ENCODE measurements at places on chromosomes 7 and 10.

DNA sequence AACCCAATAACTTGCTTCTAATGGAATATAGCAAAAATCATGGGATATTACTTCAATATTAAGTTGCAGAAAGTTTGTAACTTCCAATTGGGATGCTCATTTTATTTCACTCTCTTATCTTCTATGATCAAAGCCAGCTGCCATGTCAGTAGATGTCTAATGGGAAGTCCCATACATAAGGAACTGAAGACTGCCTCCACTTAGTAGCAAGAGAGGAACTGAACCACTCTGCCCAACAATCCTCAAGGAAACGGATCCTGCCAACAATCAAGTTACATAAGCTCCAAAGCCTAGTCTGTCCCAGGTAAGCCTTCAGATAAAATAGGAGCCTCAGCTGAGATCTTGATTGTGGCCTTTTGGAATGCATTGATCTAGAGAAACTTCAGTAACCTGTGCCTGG is 431.5 kb upstream of the PCDH15 start:
- DNase-seq = peak; percentile 2

GRCh38 chr10:74645692-74646091 is 180.7 kb upstream of the KAT6B start:
- no peak for DNase-seq

GRCh38 chr10:99809931-99810615 is 27.6 kb downstream of the ABCC2 start:
- no peak for DNase-seq

DNA sequence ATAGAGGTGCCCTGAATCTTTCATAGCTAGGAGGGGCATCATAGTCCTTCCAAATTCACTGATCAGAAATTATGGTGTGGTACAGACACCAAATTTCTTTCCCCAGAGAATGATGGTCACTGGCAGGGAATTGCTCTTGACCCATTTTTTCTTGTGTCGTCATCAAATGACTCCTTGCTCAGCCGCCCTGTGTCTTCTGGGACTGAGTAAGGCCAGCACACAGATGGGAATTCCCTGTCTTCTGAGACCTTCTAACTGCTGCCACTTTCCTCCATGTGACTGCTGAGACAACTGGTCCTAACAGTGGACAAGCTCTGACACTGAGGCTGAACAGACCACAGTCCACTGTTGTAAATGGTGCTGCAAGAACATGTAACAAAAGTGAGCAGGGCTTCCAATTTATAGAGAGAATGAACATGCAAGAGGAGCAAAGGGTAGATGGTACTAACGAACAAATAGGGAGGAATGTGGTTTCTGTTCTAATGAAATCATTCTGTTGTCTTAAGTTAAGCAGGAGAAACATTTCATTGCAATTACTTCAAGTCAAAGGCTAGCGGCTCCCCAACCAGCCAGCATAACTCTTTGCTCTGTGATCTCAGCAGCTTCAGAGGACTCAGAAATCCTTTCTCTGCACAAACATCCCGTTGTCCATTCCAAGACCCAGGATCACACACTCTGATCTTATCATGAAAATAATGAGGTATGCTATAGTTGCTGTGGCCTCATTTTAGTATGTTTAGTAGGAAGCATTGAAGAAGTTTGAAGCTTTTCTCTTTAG is 235.9 kb upstream of the PRSS1 start:
- DNase-seq = no peak

DNA sequence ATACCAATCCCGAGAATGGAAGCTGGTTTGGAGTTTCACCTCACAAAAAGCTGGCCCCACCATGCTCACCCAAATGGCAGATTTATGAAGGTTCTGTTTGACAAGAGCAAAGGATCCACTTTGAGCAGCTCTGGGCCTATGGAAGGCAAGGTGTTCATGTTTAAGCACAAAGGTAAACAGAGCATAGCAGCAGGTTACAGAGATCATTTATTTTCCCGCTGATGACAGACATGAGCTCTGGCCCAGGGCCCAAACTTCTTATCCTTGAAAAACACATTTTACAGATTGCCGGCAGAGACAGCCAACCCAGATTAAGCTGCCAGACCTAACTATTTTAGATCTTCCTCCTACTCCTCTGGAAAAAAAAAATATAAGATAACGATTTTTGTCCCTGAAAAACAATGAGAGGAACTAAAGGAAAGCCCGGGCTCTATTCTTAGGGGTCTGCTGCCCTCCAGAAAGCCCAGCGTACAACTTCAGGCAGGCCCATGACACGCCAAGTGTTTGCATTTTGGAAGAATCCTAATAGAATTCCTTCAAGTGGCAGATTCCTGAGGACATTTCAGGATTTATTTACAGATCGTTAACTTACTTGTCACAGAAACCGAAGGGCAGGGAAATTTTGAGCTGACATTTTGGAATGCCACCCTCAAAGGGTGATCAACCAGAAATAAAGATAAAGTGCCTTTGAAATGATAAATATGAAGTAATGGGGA is 40.0 kb downstream of the SYPL1 start:
- DNase-seq = no peak

Data from GM23338 (cell line).